ENCODE measurements at places on chromosomes 11 and 22.
A peak's percentile ranks its signal among the peaks of the same experiment; 100 is the strongest.

- DNase-seq, result no peak
Observed at GRCh38 chr11:46366260-46366659, 15.2 kb upstream of the MDK start.

DNA sequence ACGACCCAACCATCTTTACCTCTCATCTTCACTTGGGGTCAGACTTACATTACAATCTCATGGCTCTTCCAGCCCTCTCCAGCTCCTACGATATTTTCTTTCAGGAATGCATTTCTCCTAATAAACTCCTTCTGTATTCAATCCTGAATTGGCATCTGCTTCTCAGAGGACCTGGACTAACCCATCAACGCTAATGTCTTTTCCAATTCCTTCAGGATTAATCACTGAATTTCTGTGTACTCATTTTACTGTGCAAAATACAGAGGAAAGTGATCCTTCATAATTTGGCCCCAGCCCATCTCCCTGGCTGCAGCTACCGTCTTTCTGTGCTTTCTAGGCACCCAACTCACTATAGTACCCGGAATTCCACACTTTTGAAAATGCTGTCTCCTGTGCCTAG lies 239.2 kb downstream of the METTL15 start:
- no peak for DNase-seq

DNA sequence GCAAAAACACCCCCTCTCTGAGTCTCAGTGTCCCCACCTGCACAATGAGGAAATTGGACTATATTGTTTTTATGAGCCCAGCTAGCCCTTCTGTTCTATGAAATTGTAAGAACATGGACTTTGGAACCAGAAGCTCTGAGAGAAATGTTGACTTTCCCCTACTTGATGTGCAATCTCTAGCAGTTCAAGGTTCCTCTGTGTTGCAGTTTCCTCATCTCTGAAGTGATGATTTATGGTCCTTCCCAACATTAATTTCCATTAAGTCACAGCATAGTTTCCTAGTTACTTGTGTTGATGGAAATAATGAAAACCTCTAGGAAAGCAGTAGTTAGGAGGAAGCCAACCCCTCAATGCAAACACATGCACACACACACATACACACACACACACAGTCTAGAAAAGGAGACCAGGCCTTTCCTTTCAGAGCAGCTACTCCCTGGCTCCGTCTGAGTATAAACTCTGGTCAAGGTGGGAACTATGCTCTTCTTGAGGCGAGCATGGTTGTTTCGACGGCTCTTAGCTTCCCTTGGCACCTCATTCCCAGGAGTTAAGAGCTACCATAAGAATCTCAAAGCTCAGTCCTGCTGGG lies 518.4 kb downstream of the SOX6 start:
- DNase-seq, result no peak

DNA sequence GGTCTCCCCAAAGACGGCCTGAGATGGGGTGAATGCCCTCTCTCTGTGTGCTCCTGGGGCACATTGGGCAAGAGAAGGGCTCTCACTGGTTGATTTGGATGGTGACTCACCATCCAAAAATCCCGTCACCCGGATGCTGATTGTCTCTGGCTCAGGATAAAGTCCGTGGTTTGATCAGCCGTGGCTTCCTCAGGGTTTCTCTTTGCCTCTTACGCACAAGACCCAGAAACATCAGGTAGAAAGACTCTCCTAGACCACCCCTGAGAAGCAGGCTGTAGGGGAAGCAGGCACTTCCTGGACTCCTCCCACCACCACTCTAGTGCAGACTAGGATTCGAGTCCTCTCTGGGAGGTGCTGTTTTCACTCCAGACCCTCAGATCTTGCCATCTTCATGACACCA lies 176.1 kb upstream of the NCAM1 start:
- DNase-seq, result peak; percentile 34

- no peak for DNase-seq
Observed at GRCh38 chr11:115657586-115657985, 153.4 kb upstream of the CADM1 start.

DNA sequence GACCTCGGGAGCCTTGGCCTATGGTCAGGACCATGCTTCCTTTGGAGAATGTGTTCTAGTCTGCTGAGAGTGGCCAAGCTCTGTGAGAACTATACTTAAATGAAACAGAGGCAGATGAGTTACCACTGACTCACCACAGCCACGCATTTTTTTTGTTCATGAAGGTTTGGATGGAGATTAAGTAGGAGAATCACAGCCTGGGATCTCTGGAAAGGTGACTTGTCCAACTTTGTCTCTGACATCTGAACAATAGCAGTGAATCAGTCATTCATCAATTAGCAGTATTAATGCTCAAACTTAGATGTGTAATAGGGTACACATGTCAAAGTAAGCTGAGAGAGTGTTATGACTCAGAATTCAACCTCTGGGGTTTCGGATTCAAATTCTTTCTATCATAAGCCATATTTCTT lies 100.7 kb upstream of the ANO3 start:
- DNase-seq, result no peak

GRCh38 chr11:118763041-118763440 lies 27.9 kb downstream of the DDX6 start:
- no peak for DNase-seq

GRCh38 chr11:132005887-132006286 lies 635.5 kb downstream of the NTM start:
- DNase-seq, result no peak

- DNase-seq, result no peak
Observed at GRCh38 chr11:114315749-114316368, 19.7 kb downstream of the NNMT start.

DNA sequence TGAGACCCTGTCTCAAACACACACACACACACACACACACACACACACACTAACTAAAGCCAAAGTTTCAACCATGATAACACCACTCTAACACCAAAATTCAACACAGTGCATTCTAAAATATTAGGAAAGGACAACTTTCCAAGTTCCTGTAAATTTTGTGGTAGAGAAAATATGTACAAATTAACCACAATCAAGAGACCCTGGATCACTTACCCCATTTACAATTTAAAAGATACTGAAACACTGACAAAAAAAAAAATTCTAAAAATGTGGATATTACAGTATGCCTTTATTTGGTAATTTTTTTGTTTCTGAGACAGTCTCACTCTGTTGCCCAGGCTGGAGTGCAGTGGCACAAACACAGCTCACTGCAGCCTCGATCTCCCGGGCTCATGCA lies 9.7 kb downstream of the MRTFA start:
- no peak for DNase-seq

Measured in activated naive CD4-positive, alpha-beta T cell treated with anti-CD3 and anti-CD28 coated beads, Interleukin-2, amount 50 U/mL, for 72 hours (primary cell).